Stimulated activated CD4-positive, alpha-beta T cell treated with anti-CD3 and anti-CD28 coated beads, Interleukin-1b, Interleukin-23, amount 100 ng/mL, for 1 hour (primary cell): ENCODE measurements at places on chromosomes 16 and 17.

DNA sequence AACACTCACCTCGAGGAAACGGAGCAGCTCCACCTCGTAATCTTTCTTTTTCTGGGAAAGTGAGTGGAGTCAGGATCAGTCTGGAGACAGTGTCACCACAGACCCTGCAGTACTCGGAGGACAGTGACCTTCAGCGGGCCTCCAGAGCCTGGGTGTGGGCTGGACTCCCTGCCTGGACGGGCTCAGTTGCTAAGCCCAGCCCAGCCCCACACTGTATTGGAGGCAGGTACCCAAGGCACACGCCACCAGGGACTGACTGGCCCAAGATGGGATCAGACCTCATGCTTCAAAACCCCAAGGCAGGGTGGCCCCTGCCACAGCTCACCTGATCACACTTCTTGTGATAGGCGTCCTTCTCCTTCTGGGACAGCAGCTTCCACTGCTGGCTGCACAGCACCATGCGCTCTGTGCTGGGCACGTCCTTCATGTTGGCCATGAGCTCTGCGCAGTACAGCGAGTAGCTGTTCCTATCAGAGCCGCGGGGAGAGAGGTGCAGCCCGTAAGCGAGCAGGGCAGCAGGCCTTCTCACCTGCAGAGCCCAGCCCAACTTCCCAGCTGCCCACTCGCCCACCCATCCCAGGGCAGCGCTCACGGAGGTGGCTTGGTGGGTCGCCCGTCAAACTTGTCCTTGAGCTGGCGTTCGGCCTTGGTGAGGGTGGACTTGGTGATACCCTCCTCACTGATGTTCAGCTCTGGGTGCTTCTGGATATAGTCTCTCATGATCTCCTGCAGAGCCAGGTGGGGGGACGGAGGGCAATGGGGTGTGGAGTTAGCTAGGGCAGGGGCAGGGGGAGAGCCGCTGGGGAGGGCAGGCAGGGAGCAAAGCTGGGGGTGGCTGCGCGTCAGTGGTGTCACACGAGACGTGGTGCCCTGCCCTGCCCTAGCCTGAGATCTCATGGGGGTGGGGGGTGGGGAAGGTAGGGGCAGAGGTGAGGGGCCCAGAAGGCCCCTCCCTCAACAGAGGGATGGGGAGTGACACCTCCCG is 7.9 kb downstream of the UBTF start:
- DNase-seq = no peak

DNA sequence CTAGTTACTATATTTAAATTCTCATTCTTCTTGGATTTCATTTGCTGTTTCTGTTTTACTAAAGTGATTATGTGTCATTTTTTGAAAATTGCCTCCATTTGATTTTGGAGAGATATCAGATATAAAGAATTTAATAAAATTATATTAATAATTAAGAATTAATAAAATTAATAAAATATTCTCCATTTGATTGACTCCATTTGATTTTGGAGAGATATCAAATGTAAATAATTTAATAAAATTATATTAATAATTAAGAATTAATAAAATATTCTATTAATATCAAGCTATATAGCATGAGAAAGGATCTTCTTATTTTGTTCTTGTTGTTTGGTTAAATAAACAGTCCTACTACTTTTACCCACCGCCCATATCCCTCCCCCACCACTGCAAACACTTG is 23.0 kb downstream of the STXBP4 start:
- no peak for DNase-seq

GRCh38 chr17:76119409-76120371 is 16.1 kb upstream of the EXOC7 start:
- no peak for DNase-seq

DNA sequence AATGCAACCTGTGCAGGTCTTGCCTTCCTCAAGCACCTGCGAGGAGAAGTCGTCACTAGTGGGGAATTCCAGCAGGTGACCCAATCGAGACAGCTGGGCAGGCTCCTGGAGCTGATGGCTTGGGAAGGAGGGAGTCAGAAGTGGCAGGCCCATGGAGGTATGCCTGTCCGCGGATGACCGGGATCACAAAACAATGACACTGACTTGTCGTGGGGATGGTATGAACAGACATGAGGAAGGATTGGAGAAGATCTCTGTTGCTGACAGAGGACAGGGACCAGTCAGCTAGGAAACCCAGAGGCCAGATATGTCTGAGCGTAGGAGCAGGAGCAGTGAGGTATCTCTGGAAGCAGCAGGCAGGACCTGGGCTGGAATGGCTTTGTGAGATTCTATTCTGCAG is 233.3 kb downstream of the SOX9 start:
- no peak for DNase-seq

GRCh38 chr16:12572316-12572985 is 231.2 kb downstream of the CPPED1 start:
- DNase-seq = no peak

DNA sequence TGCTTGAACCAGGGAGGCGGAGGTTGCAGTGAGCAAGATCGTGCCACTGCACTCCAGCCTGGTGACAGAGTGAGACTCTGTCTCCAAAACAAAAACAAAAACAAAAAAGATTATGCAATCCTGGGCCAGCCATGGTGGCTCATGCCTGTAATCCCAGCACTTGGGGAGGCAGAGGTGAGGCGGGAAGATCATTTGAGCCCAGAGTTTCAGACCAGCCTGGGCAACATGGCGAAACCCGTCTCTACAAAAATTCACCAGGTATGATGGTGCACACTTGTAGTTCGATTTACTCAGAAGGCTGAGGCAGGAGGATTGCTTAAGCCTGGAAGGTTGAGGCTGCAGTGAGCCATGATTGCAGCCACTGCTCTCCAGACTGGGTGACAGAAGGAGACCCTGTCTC is 109.6 kb downstream of the PPM1E start:
- DNase-seq = no peak

DNA sequence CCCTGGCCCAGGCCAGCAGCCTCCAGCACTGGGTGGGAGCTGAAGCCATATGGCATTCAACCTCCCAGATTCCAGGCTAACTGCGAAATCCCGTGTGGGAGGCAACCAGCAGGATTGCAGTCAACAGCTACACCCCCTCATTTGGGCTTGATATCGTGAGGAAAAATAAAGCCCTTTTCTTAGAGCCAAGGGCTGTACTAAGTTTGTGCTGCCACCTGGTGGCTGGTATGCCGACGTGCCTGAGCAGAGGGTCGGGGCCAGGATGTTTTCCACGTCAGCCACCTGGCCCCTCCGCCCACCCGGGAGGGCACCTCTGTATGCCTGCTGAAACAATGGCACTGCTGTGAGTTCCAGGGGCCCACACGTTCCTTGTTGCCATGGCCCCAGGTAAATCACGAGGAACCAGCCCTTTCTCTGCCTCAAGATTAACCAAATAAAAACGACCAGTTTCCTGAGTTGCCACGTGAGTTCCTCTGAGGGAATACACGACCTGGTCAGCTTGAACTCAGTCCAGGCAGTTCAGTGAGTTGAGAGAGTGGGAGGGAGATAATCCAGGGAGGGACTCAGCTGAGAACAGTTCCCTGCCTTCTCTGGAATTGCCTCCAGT is 9.0 kb downstream of the TMEM98 start:
- DNase-seq = peak; percentile 20

DNA sequence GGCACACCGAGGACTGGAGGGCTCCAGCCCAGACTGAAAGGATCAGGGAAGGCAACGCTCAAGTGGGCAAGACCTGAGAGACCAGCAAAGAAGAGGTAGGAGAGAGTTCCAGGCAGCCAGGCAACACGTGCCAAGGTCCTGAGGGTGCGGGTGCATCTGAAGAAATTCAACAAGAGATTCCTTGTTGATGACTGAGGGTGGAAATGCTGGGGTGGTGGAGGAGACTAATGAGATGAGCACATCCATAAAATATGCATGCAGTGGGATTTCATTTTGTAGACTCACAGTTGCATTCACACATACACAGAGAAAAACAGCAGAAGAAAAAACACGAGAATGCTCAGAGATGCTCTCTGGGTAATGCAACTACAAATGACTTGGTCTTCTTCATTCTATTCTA is 154.8 kb upstream of the FOXF1 start:
- no peak for DNase-seq

GRCh38 chr16:34648-34987 is 18.8 kb downstream of the POLR3K start:
- DNase-seq = no peak

DNA sequence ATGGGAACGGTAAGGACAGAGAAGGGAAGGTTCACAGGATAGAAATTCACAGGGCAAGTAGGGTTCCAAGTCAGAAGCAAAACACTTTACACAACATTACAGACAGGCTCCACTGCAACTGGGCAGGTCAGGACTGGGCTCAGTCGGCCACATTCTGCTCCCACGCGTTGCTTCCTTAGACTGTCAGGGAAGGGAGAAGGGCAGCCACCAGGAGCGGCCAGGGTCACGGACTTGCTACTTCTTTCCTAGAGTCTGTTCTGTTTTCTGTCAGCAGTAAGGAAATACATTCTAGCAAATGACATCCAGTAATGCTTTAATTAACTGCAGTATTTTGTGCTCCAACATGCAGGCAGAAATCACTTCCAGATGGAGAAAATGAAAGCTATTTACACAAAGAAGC is 160.3 kb upstream of the RPH3AL start:
- DNase-seq = no peak

- no peak for DNase-seq
Measured at GRCh38 chr16:27123795-27124409, 57.2 kb downstream of the C16orf82 start.

- DNase-seq = no peak
Measured at GRCh38 chr16:62077998-62078397, 41.8 kb upstream of the CDH8 start.

GRCh38 chr17:49242813-49243212 is 12.2 kb upstream of the PHOSPHO1 start:
- DNase-seq = no peak

DNA sequence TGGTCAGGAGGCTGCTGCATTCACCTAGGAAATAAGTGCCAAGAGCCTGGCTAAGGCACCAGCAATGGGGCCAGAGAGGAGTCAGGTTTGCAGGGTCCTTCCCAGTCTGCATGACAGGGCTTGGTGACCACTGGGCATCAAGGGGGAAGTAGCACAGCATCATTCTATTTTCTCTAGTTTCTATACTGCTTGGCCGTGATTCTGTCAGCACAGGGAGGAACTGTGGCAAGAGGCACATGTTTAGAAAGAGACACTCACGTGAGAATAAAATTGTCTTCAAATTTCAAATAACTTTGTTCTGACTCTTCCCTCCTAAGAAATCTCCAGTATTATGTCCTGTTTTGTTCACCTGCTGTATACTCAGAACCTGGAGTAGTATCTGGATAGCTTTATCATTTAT is 37.8 kb downstream of the ERN1 start:
- no peak for DNase-seq

GRCh38 chr16:27230562-27231001 is 27.3 kb downstream of the KDM8 start:
- DNase-seq = no peak

GRCh38 chr16:65406933-65407332 is 285.1 kb upstream of the CDH11 start:
- no peak for DNase-seq

GRCh38 chr17:19013806-19014627 is 9.5 kb upstream of the FAM83G start:
- DNase-seq = no peak

GRCh38 chr17:9236286-9237052 is 215.2 kb downstream of the NTN1 start:
- no peak for DNase-seq

- DNase-seq = no peak
Measured at GRCh38 chr17:42759982-42760651, 910 bp upstream of the RAMP2 start.

DNA sequence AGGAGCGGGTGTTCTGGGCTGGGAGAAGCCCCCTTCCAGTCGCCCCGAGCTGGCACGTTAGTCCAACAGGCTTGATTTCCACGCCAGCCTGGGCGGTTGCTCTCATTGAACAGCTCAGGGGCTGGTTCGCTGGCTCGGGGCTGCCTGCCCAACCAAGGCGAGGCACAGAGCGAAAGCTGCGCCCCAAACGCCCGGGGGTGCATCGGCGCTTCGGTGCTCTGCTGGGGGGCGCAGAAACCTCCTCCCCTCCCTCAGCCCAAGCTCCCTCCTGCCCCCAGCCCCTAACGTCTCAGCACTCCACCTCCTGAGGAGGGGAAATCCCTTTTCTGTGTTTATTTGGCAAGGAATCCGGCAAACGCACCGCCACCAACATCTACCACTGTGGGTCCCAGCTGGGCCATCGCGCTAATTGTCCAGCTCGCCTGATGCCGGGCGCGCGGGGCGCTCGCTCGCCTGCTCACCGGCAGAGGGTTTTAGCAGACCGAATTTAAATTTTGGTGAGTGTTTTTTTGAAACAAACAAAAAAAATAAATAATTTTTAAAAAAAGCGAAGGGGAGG is 29.5 kb upstream of the RBFOX1 start:
- DNase-seq = no peak

- no peak for DNase-seq
Measured at GRCh38 chr16:83809092-83809491, 1.3 kb downstream of the HSBP1 start.

DNA sequence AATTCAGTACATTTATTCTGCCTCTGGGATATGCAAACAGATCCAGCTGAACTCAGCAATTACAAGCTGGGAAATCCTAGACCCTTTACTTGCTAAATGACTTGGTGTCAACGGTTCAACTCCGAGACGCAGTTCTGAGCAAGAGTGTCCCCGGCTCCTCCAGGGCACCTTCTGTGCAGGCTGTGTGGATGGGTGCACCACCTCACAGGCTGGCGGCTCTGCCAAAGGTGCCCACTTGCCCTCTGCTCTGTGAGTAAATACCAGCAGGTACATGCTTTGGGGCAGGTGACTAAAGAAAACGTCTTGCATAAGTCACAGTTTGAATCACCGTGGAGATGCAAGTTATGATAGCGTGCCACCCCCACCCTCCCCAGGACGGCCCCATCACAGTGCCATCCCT is 23.3 kb downstream of the MAP1LC3B start:
- no peak for DNase-seq

GRCh38 chr17:82952019-82952418 is 112.2 kb upstream of the ZNF750 start:
- no peak for DNase-seq

DNA sequence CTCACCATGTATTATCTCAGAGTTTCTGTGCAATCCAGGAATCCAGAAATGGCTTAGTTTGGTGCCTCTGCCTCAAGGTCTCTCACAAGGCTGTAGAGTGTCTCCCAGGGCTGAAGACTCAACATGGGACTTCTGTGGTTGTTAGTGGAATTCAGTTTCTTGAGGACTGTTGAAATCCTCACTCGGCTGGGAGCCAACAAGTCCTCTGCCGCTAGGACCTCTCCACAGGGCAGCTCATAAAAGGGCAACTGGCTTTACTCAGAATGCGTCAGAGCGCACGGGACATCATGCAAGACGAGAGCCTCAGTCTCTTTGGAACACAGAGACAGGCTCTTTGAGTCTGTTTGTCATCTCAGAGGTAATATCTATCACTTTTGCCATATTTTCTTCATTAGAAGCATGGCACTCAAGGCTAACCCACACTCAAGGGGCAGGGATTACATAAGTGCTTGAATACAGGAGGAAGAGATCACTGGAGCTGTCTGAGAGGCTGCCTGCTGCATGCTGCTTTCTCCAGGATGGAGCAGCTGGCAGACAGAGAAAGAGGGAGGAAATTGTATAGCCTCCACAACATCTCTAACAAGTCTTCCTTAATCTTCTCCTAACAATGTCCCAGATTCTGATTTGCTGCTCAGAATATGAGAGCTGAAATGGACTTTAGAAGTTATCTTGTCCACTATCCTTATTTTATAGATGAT is 97.5 kb upstream of the ASIC2 start:
- no peak for DNase-seq
